ENCODE measurements at places on chromosomes 11 and 22.
A peak's percentile ranks its signal among the peaks of the same experiment; 100 is the strongest.

DNA sequence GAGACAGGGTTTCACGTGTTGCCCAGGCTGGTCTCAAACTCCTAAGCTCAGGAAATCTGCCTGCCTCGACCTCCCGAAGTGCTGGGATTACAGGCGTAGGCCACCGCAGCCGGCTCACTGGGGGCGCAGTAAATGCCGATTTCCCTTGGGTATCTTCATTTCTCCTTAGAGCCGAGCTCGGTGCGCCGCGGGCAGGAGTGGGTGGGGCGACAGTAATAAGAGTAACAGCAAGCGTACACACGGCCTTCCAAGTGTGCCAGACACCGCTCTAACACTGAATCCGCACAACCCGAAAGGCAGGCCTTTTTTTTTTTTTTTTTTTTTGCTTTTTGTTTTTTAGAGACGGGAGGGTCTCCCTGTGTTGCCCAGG lies 500 bp upstream of the ADSL start:
- peak; percentile 51 for DNase-seq

DNA sequence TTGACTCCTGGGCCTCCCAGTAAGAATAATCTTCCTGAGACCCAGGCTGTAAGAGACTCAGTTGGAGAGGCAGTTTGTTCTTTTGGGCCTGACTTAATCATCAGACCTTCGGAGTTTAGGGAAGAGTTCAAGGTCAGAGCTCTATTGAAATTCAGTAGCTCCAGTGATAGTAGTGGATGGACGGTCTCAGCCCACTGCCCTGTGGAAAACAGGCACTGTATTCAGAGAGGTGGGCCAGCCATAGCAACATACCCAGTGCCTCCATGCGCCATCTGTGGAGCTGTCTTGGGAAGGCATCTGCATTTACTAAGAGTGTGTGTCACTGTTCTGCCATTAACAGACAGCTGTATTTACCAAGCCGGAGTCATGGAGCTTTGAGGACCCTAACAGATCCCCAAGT lies 2.9 kb downstream of the SMARCB1 start:
- DNase-seq = no peak

DNA sequence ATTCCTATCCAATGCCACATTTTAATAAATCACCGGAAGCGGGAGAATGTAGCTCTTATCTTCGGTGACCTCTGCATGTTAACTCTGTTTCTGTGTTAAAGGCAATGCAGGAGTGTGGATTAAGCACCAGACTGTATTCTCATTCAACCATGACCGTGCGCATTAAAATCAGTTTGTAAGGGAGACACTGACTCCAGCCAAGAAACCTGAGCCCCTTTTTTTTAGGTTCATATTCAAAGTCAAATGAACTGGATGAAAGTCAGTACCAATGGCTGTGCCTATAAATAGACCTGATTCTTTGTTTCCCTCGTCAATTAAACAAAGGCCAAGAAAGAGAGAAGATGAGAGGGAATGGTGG lies 32.2 kb downstream of the C11orf91 start:
- DNase-seq = no peak

- DNase-seq = no peak
These were observed 69.8 kb upstream of the NNMT start for GRCh38 chr11:114226356-114226755.

- peak; percentile 99 for DNase-seq
These were observed 217.7 kb upstream of the CTSC start for GRCh38 chr11:88555018-88555828.

DNA sequence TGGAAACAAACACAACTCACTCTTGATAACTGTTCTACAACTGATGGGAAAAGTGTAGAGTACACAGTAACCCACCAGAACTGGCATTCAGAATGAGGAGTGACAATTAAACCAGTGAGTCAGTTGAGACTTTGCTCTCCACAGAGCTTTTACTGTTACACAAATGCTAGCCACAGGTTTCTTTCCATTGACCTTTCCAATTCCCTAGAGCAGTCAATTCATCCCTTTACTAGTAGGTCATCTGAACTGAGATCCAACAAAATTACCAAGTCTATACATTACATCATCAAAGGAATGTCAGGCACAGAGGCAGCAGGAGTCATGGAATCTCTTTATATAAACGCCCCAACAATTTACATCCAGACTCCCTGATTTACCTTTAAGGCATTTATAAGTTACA lies 65.9 kb downstream of the PHF21A start:
- DNase-seq = peak; percentile 73

DNA sequence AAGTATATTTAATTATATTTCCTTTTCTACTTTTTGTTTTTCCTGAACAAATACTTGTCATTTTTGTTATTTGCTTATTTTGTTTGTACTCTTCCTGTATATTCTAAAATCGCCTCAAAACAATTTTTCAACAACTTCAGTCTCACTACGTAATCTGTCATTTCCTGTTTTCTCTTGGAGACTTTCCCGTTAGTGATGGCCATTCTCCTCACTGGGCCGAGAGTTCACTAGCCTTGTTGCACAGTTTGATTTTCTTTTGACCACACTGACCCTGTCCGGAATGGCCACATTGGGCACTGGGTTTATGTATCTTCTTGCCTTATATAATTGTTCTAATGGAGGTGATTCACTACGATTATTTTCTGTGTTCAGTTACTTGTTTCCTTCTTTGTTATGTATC lies 726.1 kb downstream of the FAM181B start:
- DNase-seq = no peak

GRCh38 chr11:18749681-18750319 lies 23.8 kb upstream of the IGSF22 start:
- DNase-seq = peak; percentile 82

GRCh38 chr11:130179396-130180306 lies 20.1 kb downstream of the ST14 start:
- no peak for DNase-seq

DNA sequence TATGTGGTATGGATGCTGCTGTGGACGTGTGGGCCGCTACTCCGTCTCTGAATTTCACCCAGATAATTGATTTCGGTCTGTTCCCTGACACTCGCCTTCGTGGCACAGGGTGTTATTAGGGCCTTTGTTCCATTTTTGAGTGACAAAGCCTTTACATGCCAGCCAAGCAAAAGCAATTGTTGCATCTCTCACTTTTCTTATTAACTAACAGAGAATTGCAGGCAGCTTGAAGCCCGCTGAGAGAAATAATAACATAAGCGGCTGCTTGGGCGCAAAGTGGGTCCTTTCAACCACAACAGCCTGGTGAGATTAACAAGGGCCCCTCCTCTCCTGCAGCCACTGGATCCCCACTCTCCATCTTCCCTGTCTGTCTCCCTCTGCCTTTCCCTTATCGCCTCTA lies 449.4 kb downstream of the NTM start:
- DNase-seq = no peak

GRCh38 chr22:37274380-37274862 lies 7.9 kb upstream of the CYTH4 start:
- DNase-seq = no peak

DNA sequence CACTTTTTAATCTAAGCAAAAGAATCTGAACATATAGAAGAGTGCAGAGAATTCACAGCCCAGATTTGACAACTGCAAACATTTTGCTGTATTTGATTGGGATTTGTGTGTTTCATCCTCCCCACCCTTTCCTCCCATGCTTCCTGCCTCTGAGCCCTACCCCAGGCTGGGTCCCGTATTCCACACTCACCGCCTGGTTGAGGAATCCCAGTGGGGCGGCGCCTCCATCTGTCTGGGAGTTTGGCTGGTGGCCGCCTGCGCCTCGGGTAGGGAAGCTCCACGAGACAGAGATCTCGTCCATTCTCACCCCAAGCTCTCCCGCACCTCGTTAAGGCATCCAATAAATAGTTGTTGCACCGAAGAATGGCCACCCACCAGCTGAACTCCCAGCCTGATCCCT lies 105.9 kb upstream of the SLC22A12 start:
- no peak for DNase-seq

- no peak for DNase-seq
These were observed 6.5 kb downstream of the EXPH5 start for GRCh38 chr11:108587109-108587508.

- DNase-seq = no peak
These were observed 61.8 kb upstream of the PRSS23 start for GRCh38 chr11:86738568-86738967.

DNA sequence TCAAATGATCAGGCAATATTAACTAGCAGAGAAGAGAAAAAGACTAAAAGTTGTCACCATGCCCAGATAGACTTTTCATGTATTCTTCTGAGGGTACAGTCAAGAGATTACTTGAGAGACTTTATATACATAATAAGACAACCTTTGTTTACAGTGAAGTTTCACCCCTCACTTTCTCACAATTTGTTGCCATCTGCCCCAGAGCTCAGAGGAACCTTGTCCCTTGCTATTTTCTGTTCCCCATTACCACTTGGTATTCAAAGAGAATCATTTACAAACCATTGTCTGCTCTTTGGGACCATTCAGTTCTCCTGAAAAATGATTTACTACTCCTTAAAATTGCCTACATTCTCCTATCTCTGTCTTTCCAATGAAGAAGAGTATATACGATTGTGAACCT lies 544.6 kb downstream of the CNTN5 start:
- DNase-seq = no peak

- DNase-seq = no peak
These were observed 61.6 kb upstream of the KCNQ1OT1 start for GRCh38 chr11:2761131-2762030.

DNA sequence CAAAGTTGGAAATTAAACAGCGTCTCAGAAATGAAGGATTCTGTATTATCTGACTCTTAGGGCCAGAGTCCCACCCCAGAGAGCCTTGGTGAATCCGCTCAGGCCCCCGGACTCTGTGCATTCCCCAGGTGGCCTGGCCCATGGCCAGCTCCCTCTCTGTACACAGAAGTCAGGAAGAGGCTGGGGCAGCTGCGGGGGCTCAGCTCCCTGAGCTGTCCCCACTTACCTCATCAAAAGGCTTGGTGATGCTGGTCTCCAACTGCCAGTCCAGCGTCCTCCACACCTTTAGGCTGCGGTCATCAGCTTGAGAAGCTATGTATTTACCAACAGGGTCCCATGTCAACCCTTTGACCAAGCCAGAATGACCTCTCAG lies 35.0 kb downstream of the HIRA start:
- DNase-seq = no peak

GRCh38 chr22:29370537-29370936 lies 17.8 kb downstream of the AP1B1 start:
- no peak for DNase-seq

GRCh38 chr11:66589996-66590675 lies 2.7 kb downstream of the CCDC87 start:
- no peak for DNase-seq

- DNase-seq = peak; percentile 5
These were observed 15.9 kb downstream of the NEAT1 start for GRCh38 chr11:65438257-65439151.

- peak; percentile 57 for DNase-seq
These were observed 81.9 kb downstream of the UVRAG start for GRCh38 chr11:75896843-75897419.

DNA sequence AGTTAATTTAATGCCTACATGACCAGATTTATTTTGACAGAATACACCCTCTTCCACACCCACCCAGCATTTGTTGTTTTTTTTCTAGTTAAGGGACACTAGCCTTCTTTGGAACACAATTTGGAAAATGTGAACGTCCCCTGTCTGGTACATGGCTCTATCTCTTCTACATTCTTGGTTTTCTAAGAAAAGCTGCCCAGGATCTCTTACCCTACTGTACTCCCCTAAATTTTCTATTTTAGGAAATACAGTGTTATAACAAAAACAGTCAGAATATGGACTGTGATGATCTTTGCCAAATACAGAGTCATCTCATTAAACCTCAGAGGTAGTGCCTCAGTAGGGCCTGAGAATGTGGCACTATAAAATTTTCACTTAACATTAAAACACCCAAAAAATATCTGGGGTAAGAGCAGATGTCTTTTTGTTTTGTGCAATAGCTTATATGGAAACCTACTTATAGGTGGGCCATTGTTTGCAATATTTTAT lies 93.1 kb upstream of the SPON1 start:
- no peak for DNase-seq

GRCh38 chr11:16790486-16791190 lies 52.2 kb downstream of the C11orf58 start:
- no peak for DNase-seq

DNA sequence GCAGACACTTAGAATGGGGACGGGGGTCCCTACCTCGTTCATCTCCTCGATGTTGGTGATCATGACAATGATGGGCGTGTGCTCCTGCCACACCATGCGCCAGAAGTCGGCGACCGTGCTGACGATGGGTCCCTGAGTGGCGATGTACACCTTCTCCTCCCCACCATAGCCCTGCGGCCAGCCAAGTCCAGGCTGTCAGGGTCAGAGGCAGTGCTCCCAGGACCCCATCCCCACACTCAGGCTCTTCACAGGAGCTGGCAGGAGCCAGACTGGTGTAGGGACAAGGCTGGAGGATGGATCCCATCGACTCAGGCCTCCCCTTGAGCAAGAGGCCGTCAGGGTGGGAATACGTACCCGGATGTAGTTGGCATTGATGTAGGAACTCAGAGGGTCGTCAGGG lies 7.2 kb upstream of the IGSF22 start:
- no peak for DNase-seq

DNA sequence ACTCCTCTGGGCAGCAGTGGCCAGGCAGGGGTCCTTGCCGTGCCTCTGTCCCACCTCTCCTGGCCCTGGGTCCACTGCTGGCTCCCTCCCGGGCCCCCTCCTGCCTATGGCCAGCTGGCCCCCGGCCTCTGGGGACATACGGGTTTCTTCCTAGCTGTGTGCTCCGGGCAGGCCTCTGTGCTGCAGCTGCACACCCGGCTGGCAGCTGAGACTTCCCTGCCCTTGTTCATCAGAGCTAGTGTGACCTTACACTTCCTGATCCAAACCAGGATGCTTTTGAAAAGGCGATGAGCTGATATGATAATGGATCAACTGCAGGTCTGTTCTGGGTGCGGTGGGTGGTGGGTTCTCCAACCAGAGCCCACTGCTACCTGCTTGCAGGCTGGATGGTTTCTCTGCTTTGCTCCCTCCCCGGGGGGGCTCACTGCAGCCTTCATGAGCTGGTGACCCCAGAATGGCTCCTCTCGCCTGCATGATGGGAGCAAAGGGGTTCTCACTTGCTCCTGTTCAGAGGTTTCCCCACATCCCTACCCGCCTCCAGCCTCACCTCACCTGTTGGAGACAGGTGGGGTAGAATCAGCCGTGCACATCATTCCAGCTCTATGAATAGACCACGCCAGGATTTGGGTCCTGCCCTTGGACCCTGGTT lies 13.3 kb downstream of the B3GAT1 start:
- no peak for DNase-seq

DNA sequence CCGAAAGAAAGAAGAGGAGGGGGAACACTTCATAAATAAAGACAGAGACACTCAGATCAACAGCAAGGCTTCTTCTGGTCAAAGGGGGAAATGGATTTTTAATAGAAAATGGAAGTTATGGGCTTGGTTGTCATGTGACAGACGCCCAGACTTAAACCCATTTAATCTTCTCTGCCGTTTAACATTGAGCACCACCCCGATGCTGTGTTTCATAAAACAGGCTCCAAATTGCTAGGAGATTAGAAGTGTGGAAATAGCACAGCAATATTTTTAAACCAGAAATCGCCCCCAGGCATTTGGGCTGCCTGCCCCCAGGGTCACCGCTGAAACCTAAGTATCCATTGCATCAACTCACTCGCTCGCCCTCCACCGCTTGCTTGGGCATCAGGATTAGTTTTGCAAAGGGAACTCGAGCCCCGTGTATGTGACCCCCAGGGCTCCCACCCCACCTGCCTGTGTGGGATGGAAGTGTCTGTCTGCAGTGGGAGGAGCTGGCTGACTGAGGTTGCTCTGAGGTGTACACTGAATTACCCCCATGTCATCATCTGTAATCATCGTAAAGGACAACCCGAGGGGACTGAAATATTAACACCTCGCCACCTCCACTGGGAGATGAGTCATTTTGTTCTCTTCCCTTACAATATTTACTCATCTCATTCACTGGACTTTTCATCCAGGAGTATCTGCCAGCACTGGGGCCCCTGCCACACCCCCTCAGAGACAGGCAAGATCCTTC lies 10.7 kb downstream of the DSCAML1 start:
- no peak for DNase-seq
